ENCODE measurements at places on chromosomes 1 and 21.
A peak's percentile ranks its signal among the peaks of the same experiment; 100 is the strongest.

- DNase-seq: peak; percentile 61
Measured at GRCh38 chr1:210132582-210132981, 100.0 kb upstream of the SERTAD4 start.

DNA sequence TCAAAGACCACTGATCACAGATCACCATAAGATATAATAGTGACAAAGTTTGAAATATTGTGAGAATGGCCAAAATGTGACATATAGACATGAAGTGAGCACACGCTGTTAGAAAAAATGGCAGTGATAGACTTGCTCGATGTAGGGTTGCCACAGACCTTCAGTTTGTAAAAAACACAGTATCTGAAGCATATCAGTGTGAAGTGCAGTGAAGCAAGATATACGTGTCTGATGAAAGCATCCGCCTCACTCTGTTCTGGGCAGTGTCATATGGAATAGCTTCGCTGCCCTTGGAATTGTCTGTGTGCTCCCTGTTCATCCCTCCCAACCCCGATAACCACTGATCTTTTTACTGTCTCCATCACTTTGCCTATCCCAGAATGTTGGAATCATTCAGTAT is 50.7 kb downstream of the GALNT2 start:
- DNase-seq: no peak

DNA sequence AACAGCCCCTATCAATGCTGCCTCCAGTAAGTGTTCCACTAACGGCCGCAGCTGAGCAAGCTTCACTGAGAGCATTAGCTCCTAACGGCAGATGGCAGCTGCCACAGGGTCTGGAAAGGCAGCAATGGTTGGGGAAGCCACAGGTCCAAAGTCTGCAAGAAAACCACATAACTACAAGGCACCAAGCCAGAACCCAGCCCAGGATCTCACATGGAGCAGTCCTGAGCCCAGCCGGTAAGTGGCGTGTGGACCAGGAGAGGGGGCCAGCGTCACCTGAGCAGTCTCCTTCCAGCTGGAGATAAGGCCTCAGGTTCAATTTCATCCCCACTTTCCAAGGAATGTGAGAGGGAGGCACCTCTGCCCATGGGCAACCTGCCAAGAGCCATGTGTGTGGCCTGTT is 13.2 kb downstream of the SYT2 start:
- DNase-seq: no peak

- no peak for DNase-seq
Measured at GRCh38 chr1:3011631-3012455, 9.4 kb upstream of the ACTRT2 start.

DNA sequence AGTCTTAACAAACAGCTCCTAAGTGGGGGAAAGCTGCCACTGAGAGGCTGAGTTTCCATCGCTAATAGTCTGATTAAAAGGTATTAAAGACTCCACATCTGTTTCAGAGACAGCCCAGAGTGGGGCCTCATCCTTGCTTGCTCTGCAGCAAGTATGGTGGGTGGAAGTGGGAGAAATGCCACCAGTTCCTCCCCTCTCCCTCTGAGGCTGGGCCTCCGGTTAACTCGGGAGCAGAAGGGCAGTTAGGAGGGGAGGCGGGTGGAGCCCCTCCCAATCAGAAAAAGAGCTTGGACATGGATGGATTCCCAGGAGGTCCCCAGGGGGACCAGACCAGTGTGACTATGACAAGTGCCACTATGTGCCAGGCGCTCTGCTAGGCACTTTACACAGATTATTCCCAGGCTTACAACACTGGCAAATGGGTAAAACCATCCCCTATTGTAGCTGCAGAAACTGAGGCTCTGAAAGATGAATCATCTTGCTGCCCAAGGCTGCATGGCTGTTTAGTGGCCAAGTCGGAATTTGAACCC is 11.4 kb upstream of the ASCL5 start:
- DNase-seq: no peak

- DNase-seq: no peak
Measured at GRCh38 chr1:75426688-75427087, 184.2 kb downstream of the SLC44A5 start.

Measured in PC-3 (cell line).